Activated T-helper 1 cell treated with anti-CD3 and anti-CD28 coated beads, Interleukin-2, amount 50 U/mL, for 16 hours (primary cell): ENCODE measurements at places on chromosomes 16 and 17.

GRCh38 chr16:47449788-47450187 is 11.1 kb downstream of the ITFG1 start:
- no peak for DNase-seq

DNA sequence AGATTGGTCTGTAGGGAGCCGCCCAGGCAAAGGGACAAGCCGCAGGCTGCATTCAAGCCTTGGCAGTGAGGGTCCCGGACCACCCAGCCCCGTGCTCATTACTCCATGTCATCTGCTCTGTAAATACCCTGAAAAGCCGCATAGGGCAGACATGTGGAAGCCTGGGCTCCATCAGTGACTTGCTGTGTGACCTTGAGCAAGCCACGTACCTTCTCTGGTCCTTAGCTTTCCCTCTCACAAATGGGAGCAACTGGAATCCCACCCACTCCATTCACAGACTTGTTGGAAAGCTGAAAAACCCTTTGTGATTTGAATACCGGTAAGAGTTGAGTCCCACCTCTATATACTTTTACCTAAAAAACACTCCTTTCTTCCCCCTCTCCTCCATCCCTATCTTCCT is 11.9 kb downstream of the CAMKK1 start:
- DNase-seq: no peak

DNA sequence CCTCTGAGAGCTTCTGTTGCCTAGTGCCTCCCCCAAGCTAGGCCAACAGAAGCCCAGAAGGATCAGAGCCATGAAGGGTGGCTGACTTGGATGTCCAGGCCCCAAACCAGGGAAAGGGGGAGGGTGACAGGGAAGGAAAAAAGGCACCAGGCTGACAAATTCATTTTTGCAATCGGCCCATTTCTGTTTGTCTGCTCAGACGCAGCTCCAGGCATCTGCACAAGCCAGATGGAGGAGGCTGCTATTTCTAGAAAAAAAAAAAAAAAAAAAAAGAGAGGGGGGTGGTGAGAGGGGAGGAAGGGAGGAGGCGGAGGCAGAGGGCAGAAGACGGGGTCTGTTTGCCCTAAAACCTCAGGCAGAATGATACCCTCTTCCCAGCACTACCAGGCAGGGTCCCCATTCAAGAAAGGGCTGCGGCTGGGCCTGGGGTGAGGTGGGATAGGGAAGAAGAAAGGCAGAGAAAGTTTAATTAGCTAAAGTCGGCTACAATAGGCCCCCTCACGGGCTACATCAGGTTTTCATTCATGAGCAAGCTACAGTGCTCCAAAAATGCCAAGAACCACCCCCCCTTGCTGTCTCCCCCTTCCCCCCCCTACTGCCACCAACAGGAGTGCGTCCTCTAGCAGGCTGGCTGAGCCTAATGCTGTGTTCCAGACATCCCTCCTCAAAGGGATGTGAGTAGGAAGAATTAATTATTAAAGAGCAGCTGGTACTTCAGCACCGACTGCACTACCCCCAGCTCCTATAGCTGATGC is 2.4 kb downstream of the HDAC5 start:
- no peak for DNase-seq

DNA sequence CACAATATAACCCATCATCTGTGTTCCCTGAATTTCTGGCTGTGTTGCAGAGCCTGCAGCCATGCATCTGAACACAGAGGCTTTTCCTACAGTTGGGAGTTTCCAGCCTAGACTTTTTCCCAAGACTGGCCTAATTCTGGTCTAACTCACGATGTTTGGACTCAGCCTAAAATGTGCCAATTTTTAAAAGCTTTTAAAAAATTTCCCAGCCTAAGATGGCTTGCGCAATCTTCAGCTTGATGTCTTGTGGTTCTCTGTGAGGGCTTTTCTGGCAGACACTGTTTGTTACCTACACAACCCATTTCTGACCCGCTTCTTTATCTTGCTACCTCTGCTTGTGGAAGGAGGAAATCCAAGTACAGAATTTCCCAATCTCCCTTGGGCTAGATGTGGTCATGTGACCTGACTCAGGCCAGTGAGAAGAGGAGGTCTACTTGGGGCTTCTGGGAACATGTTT is 72.7 kb upstream of the GAS7 start:
- DNase-seq: no peak

GRCh38 chr17:75720656-75721462 is at the start of gene ITGB4:
Gene ITGB4 (plus strand): TSS chr17:75721459. CDS start chr17:75724704, 3,245 bp downstream.
- peak; percentile 35 for DNase-seq

DNA sequence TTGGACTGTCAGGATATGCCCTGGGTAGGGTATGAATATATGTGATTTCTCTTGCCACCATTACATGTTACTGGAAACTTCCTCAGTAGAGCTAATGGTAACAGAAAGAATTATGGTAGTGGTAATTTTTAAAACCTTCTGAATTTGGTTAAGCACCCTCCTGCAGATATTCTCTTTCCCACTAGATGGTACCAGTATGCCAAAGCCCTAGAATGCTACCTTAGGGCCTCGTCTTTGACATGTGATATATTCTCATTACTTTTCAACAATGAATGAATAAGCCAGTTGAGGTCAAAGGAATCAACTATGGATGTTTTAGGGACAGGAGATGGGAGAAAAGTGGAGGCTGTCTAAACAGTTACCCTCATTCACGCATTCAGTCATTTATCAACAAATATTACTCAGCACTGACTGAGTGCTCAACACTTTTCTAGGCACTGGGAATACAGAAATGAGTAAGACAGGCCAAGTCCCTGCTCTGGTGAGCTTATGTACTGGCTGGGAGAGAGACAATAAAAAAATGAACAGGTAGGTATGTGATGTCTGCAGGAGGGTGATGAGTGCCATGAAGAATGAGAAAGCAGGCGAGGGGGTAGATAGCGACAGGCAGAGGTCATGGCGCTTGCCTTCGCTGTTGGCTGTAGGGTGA is 14.7 kb downstream of the CDH13 start:
- DNase-seq: no peak
